ENCODE measurements at places on chromosomes 16 and 17.
A peak's percentile ranks its signal among the peaks of the same experiment; 100 is the strongest.

DNA sequence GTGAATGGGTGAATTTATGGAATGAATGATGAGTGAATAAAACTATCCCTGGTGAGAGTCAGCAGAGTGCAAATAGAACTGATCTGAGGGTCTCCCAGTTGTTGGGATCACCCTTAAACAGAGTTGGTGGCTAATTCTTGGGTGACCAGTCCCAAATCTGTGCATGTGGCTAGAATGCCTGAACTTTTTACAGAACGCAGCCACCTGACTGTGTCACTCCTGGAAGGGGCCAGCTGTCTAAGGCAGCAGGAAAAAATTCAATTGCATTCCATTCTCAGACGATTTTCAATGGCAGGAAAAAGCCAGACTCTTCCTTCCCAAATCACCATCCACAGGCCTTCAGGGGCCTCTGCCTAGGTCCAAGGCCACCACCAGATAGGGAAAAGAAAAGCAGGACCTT is 43.5 kb downstream of the BEAN1 start:
- DNase-seq: no peak

DNA sequence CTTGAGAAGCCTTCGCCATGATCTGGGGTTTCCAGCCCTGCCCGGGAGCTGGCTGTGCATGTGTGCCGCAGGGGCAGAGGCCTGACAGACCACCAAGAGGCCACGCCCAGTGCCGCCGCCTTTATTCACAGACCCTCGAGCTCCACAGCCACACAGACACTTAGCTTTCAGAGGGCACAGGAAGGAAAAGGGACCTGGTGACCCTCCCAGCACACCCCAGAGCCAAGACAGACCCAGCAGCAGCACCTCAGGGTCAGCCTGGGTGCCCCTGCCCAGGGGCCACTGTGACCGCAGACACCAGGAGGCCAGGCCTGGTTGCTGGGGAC is 10.8 kb downstream of the MCRIP1 start:
- no peak for DNase-seq

- no peak for DNase-seq
Measured at GRCh38 chr16:58109881-58110280, 19.3 kb downstream of the CFAP20 start.

- DNase-seq: peak; percentile 42
Measured at GRCh38 chr17:37650419-37651003, 7.3 kb upstream of the DDX52 start.

- no peak for DNase-seq
Measured at GRCh38 chr17:66985338-66986237, 21.1 kb downstream of the CACNG4 start.
